ENCODE measurements at places on chromosomes 16 and 17. TPM values are rescaled to one million over a fixed set of nuclear protein-coding genes. Genes with fewer than 3 reads are reported as not detected.

- H3K4me3 ChIP-seq: no peak overlapping the region
- H3K36me3 ChIP-seq: no peaks in the 10 kb centered on the region
- H3K27ac ChIP-seq: no peak overlapping the region
- H3K27me3 ChIP-seq: peaks cover 8% of the 10 kb centered on the region
- DNase-seq: no peak
Observed at GRCh38 chr17:6712854-6713129, 377 bp downstream of the SLC13A5 start.

CLDN7 gene
- 1.3 TPM for total RNA-seq

PRR11 gene
- 51.3 TPM for total RNA-seq

- peak overlapping the region; percentile 66 for H3K4me3 ChIP-seq
- no peaks in the 10 kb centered on the region for H3K36me3 ChIP-seq
- peak overlapping the region; percentile 57 for H3K27ac ChIP-seq
Observed at GRCh38 chr17:2395258-2396181, 5.3 kb downstream of the MNT start.

DNA sequence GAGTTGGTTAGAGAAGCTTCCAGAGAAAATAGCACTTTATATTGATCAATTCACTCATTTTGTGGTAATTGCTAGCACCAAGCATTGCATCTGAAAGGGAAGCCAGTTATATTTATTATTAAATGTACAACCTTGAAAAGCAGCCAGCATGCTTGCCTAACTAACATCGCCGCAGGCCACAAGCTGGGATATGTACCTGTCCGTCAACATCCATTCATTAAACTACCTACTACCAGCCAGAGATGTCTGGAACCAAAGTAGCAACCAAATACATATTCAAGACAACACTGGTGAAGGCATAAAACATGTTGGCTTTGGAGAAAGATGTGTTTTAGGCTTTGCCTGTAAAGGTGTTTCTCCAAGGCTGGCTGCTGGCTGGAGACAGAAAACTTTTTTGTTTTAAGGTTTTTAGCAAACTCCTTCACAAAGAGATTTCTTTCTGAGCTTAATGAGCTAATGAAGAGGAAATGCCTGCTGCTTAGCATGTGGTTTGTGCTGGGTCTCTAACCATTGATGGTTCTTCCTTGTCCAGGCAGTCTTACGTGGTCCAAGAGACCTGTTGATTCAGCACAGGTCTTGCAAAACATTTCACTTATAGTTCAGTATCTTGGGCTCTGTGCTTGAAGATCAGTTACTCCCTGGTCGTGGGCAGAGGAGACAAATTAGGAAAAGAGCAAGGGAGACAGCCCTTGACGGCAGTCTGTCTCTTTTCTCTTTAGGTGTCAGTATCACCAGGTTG is 3.1 kb downstream of the ITPRIPL2 start:
- peak overlapping the region; percentile 22 for H3K27ac ChIP-seq
- no peaks in the 10 kb centered on the region for H3K27me3 ChIP-seq
- peaks cover 26% of the 10 kb centered on the region for H3K4me1 ChIP-seq
- H3K4me3 ChIP-seq: no peak overlapping the region

DNA sequence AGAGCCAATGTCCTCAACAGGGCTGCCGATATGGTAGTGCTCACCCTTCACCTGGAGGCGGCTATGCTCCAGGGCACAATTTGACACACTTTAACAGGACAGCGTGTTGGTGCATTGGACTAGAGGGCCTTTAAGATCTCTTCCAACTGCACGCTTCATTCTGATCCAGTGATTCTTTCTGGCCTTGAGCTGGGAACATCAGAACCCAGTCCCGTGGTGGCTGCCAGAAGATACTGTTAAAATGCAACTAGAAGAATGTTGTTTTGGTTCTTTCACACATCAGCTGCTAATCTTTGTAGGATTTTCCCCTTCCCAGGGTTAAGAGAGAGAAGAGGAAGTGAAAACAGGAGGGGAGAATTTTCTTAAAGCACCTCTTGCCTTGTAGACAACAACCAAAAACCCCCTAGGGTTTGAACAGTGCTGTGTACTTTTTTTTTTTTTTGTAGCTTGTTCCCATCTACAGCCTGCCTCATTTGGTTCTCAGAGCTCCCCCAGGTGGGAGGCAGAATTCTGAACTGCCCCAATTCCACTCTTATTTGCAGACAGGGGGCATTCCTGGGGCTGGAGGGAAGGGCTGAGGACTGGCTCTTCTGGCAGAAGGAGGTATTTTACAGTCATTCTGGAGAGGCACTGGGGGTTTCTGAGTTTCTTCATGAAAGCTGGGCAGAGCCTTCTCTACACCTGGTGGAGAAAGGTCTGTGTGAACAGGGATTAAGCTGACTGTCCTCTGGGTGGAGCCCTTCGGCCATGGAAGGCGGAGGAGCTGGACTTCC is 32.4 kb downstream of the SMARCE1 start:
- H3K4me3 ChIP-seq: peak overlapping the region; percentile 35
- peak; percentile 93 for DNase-seq
- H3K4me1 ChIP-seq: peaks cover 30% of the 10 kb centered on the region
- no peaks in the 10 kb centered on the region for H3K27me3 ChIP-seq
- peak overlapping the region; percentile 29 for H3K27ac ChIP-seq
